ENCODE measurements at places on chromosomes 4 and X. TPM values are rescaled to one million over a fixed set of nuclear protein-coding genes. Genes with fewer than 3 reads are reported as not detected.

The CABS1 gene
- not detected for total RNA-seq

The AFF2 gene
- 8.9 TPM for total RNA-seq

GRCh38 chr4:60683973-60684372 is 516.2 kb upstream of the ADGRL3 start:
- peak; percentile 80 for DNase-seq

DNA sequence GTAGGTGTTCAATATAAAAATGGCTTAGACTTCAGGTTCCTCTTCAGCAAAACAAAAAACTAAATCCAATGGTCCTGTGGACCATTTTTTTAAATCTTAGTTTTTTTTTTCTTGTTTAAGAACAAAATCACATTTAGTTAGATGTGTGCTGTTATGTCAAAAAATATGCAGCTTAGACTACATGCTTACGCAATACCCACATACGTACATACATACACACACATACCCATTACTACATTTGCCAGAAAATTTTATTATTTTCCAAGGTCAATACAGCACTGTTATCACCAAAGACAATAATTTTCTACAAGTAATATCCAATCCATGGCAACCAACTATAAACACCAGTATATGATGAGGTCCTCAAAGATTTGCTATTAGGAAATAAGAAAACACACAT is 144.1 kb downstream of the PDGFC start:
- no peak for DNase-seq

- no peak for DNase-seq
Measured at GRCh38 chr4:23001478-23001877, 308.7 kb downstream of the GBA3 start.

GRCh38 chrX:24513416-24513815 is 48.3 kb downstream of the PDK3 start:
- DNase-seq = no peak

DNA sequence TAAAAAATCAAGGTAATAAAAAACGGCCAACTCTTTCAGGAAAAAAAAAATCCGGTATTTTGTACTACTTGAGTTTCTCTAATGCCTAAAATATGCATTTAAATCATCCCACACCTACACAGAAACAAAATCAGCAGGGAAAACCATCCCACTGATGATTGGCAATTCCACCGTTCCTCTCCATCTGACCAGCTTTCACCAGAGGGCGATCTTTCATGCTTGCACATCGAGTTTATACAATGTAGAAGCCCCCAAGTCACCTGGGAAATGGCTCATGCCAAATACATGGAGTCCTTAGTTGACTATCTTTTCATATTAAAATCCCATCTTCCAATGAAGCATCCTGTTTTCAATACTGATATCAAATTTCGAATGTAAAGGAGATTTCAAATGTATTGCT is 69.2 kb downstream of the PTCHD1 start:
- no peak for DNase-seq
